ENCODE measurements at places on chromosomes 1 and 21.

GRCh38 chr1:243443557-243443956, 187.7 kb downstream of the SDCCAG8 start:
- DNase-seq = no peak

DNA sequence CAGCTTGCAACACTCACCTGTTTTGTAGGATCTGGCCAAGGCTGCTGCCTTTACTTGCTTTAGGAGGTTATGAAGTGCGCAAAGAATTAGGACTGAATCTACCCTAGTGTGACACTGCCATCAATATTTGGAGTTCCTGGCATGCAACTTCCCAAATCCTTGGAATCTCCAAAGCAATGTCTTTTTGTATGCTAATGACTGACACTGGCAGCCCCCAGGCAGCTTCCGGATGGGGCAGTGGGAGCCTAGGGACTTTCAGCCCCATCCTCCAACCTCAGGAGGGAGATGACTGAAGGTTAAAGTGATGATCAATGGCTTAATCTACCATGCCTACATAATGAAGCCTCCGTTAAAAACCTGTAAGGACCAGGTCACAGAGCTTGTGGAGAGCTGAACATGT, 5.5 kb downstream of the RCC2 start:
- DNase-seq = no peak

DNA sequence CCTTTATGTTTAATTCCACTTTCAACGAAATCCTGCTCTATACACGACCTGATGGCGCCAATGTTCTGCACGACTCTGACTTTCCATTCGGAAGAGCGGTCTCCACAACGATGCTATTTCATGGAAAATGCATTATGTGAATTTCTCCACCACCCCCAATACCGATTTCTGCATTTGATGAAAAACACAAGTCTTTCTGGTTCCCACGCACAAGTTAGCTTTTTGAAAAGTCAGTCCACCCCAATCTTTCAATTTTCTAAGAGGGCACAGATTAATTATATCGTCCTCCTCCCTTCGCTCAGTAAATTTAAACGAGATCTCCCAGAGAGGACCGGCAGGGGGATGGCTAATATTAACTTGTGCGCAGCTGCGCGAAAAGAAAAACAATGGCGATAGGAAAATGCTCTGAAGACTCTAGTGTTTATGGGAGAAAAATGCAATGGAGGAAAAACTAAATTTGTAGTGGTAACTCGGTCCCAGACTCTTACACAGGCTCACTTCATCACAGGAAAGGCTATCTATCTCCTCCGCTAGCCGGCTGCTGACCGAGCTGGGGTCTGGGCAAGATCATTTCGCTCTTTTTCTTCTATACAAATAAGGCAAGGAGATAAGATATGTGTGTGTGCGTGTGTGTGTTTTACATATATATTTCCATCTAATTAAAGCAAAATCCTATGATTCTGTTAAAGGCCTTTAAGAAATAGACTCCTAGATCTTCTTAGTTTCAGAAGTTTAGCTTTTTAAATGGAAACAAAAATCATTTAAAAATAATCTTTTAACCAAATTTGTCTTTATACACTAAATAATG, 1.2 kb upstream of the LHX8 start:
- no peak for DNase-seq

DNA sequence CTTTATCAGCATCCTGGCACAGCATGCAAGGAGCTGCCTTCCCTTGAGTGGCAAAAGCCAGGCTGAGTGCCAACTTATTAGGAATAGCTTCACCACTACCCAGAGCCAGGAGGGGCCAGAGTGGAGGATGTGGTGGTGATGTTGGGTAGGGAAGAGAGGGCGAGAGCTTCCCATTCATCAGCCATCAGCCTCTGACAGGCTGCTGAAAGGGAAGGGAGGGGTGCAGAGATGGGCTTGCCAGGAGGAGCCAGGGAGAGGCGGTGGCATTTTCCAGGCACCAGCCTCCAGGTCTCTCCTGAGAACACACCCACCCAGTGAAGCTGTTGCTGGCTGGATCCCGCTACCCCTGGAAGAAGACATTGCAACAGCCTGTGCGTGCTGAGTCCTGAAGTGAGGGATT, 168.5 kb downstream of the ACTL8 start:
- peak; percentile 19 for DNase-seq

GRCh38 chr1:229372251-229372650, 29.4 kb upstream of the CCSAP start:
- no peak for DNase-seq

- DNase-seq = no peak
Observed at GRCh38 chr1:86975993-86976550, 61.6 kb downstream of the HS2ST1 start.

DNA sequence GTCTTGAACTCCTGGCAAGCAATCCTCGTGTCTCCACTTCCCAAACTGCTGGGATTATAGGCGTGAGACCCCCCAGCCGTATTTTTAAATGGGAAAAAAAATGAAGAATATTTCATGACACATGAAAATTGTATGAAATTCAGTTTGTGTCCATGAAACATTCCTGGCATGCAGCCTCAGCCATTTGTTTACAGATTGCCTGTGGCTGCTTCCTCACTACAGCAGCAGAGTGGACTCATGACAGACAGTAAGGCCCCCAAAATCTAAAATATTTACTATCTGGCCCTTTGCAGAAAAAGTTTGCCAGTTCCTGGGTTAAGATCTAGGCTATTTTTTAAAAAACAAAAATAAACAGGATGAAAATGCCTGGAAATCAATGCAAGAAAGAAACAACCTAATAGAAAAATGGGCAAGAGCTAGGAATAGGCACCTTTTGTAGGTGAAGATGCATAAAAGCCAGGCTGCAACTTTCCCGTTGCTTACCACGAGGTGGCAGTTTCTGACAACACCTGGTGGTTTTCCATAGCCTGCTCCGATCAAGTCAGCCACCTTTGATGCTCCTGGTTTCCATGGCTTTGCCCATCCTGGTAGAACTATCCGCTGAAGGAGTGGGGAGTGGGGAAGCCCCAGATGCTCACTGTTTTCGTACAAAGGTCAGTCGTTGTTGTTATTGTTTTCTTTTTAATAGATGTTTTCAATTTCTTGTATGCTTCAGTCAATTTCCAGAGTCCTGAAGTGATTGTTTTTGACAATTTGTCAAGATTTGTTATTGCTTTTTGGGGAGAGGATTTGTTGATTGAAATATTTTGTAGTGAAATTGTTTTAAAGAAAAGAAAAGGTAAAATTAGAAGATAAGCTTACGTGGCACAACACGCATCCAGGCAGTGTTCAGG, 24.3 kb downstream of the UBE2Q1 start:
- peak; percentile 20 for DNase-seq

DNA sequence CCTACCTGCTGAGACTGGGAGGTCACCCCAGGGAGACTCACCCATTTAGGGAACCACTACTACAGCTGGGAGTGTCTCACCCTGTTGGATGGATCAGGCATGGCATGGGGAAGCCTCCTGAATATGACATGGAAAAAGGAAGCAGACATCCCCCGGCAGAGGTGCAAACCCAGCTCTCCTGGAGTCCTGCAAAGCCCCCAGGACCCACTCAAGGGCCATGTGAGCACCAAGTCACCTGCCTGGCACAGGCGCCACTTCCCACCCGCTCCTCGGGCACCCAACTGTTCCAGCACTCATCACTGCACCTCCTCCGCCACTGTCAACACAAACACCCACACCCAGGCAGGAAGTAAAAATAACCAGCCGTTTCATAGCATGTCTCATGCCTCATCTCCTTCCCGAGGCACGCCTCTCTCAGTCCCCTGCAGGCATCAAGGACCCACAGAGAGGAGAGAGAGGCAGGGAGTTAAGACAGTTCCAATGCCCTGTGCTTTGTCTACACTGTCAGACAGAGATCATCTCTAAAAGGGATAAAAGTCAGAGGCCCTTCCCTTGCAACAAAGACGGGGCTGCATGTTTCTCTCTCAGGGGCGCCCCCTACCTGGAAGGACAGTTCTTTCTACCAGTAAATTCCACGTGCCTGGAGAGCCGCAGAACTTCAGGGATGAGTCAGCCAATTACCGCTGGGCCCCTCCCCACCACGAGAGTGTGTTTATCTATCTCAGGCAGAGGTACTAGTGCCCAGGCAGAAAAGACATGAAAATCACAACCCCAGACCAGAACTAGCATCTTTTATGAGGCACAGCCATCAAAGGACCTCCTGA, 150.1 kb upstream of the SOD1 start:
- DNase-seq = no peak

DNA sequence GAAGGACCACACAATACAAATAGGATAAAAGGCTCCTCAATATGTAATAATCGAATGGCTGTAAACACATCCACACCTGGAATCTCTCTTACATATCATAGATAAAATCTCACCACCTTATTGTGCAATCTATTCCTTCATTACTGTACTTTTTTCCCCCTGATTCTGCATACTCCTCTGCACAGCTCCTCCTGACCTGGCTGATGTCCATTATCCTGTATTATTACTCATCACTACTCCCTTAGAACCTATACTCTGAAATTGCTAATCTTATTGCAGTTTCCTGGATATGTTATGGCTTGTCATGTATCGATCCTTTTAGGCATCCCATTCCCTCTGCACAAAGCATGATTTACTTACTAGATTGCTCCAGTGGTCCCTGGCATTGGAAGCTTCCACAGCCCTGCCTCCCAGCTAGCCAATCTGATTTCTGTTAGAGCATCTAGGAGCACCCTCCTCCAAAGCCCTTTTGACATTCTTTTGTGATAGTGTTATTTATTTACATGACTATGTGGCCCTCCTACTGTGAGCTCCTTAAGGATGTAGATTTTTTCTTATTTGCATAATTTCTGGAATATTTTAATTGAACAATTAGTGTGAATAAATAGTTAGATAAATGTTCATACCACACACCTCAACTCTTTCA, 24.2 kb upstream of the PHGDH start:
- DNase-seq = no peak

- DNase-seq = no peak
Observed at GRCh38 chr21:39518055-39518846, 66.5 kb downstream of the SH3BGR start.

DNA sequence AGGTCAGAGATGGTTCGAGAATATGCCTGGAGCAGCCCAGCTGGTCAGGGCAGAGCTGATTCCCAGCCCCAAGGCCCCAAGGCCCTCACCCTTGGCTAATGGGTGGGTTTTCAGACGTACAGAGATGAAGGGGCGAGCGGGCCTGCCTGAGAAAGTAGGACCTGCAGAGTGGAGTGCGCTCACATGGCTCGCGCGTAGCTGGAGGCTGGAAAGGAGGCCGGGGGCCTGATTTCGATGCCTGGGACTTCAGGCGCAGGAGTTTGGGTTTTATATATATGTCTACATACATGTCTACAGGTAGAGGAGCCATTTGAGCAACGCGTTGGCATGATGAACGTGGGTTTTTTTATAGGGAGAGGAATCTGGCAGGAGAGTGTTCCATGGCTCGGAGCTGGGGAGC, 8.9 kb downstream of the COQ8A start:
- no peak for DNase-seq

DNA sequence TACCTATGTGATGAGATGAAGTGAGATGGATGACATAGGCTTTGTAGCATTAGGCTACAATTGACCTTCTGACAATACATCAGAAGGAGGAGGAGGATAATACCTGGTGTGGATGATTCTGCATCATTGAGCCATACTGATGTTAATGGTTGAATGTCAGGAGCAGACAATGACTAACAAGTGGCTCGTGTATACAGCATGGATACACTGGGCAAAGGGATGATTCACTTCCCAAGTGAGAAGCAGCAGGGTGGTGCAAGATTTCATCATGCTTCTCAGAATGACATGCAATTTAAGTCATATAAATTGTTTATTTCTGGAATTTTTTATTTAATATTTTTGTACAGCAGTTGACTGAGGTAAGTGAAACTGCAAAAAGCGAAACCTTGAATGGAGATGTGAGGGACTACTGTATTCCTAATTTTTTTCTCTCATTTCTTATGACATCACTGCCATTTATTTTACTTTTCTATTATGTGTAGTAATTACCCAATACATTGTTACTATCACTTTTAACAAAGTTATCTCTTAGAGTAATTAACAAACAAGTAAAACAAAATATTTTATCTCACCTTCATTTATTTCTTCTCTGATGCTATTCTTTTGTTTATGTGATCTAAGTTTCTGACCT, 34.4 kb upstream of the COP1 start:
- no peak for DNase-seq

DNA sequence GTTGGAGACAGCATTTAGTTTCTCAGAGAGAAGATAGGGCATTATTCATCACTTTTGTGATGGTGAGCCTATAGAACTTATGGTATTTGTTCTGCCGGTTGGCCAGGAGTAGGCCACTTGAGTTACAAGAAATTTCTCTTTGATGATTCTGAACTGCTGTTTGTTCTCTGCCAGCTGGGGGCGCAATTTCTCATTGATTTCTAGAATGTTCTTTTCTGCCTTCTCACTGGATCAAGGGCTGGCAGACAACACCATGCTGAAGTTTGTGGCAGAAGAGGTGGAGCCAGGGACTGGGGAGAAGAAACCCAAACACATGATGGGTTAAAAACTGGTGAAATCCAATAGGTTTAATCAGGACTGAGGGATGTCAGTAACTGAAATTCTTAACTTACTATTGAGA, 360.6 kb downstream of the FAM72C start:
- DNase-seq = no peak

- DNase-seq = no peak
Observed at GRCh38 chr1:35666216-35666615, 24.9 kb upstream of the PSMB2 start.

GRCh38 chr1:42797979-42798378, 13.2 kb downstream of the TMEM269 start:
- no peak for DNase-seq

GRCh38 chr1:229352975-229353374, 10.1 kb upstream of the CCSAP start:
- no peak for DNase-seq

DNA sequence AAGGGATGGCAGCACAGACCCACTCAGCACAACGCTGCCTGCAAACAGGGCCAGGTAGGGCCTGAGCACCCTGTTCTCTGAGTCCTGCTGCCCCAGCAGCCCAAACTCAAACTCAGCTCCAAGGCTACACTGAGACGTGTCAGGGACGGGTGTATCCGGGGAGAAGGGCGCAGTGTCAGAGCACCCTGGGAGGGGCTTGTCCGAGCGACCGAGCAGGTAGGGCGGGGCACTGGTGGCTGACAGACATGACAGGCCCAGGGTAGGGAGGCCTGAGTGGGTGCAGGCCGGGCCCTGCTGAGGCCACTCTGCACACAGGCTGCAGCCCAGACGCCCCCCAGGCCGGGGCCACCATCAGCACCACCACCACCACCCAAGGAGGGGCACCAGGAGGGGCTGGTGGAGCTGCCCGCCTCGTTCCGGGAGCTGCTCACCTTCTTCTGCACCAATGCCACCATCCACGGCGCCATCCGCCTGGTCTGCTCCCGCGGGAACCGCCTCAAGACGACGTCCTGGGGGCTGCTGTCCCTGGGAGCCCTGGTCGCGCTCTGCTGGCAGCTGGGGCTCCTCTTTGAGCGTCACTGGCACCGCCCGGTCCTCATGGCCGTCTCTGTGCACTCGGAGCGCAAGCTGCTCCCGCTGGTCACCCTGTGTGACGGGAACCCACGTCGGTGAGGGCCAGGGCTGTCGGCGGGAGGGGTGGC, 5.5 kb downstream of the SCNN1D start:
- no peak for DNase-seq

- no peak for DNase-seq
Observed at GRCh38 chr1:32611859-32612188, 38.5 kb downstream of the ZBTB8OS start.

GRCh38 chr1:39973503-39974135, 18.7 kb downstream of the MFSD2A start:
- DNase-seq = peak; percentile 34

Measured in NCI-H446 treated with DMSO at 0.1 percent for 48 hours (cell line).